PC-3 (cell line): ENCODE measurements at places on chromosomes 11 and 22. TPM values are rescaled to one million over a fixed set of nuclear protein-coding genes. Genes with fewer than 3 reads are reported as not detected.

- no peak for DNase-seq
- no peak overlapping the region for H3K4me3 ChIP-seq
- peaks cover 7% of the 10 kb centered on the region for H3K4me1 ChIP-seq
- H3K36me3 ChIP-seq: no peaks in the 10 kb centered on the region
These were observed 110.2 kb downstream of the WT1 start for GRCh38 chr11:32325187-32325586.

Gene IGHMBP2
- 20.5 and 22.5 TPM in 2 replicates for total RNA-seq

GRCh38 chr11:94774345-94774744, 6.2 kb downstream of the AMOTL1 start:
- H3K4me3 ChIP-seq: no peak overlapping the region
- H3K4me1 ChIP-seq: peaks cover 62% of the 10 kb centered on the region
- H3K27me3 ChIP-seq: no peaks in the 10 kb centered on the region

Gene DDI1
- total RNA-seq: not detected in 2 replicates

DNA sequence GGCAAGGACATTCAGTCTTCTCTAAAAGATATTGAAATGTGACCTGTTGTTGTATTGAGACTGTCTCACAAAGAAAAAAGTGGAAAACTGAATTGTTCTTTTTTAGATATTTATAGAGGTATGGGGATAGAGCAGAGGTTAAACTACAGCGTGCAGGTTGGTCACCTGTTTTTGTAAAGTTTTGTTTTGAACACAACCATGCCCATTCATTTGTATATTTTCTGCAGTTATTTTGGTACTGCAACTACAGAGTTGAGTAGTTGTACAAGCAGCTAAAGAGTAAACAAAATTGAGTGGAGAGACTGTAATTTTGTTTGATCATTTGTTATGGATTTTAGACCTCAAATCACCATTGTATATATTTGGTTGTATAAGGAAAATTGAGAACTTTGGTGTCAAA, 11.3 kb downstream of the EED start:
- H3K36me3 ChIP-seq: peaks cover 11% of the 10 kb centered on the region; the same call in 1 of the 2 replicates
- no peak for DNase-seq
- no peak overlapping the region for H3K4me3 ChIP-seq
- no peak overlapping the region for H3K27ac ChIP-seq
- H3K27me3 ChIP-seq: no peaks in the 10 kb centered on the region

- peaks cover 47% of the 10 kb centered on the region for H3K4me1 ChIP-seq
- peaks cover 8% of the 10 kb centered on the region; the same call in 1 of the 2 replicates for H3K36me3 ChIP-seq
- peak; percentile 44 for DNase-seq
- peak overlapping the region; percentile 21; the same call in 1 of the 2 replicates for H3K27ac ChIP-seq
- H3K4me3 ChIP-seq: peak overlapping the region; percentile 75
- no peaks in the 10 kb centered on the region for H3K27me3 ChIP-seq
These were observed 822 bp downstream of the MARK2 start for GRCh38 chr11:63839508-63840355.

- no peak overlapping the region for H3K27ac ChIP-seq
- no peak for DNase-seq
- no peaks in the 10 kb centered on the region for H3K36me3 ChIP-seq
- H3K27me3 ChIP-seq: no peaks in the 10 kb centered on the region
- H3K4me3 ChIP-seq: no peak overlapping the region
These were observed 4.1 kb upstream of the MOB2 start for GRCh38 chr11:1490651-1491050.

- no peaks in the 10 kb centered on the region for H3K36me3 ChIP-seq
- DNase-seq: no peak
- H3K27ac ChIP-seq: no peak overlapping the region
- H3K4me3 ChIP-seq: no peak overlapping the region
These were observed 15.2 kb upstream of the NUP160 start for GRCh38 chr11:47863189-47863897.

Gene APOA4
- total RNA-seq: not detected in 2 replicates

DNA sequence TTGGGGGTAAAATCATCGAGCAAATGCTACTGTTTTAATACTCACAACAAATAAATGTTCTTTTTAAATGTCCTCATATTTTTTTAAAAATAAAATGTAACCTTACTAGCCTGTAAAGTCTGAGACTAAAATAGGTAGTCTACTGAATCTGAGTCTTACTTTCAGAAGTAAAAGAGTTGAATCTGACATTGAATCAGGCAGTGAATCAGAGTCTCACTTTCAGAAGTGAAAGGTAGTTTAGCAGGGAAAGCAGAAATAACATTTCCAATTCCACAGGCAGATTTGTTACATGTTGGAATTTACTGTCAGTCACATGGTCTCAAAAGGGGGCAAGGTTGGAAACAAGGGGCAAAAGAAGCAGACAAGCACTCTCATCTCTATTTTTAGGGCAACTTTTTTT, 143.0 kb downstream of the ELP4 start:
- no peak overlapping the region for H3K4me3 ChIP-seq
- DNase-seq: no peak
- H3K4me1 ChIP-seq: peaks cover 24% of the 10 kb centered on the region

Gene HTR3B
- total RNA-seq: not detected in 2 replicates

GRCh38 chr11:108662700-108663099, 2.2 kb upstream of the DDX10 start:
- no peaks in the 10 kb centered on the region for H3K27me3 ChIP-seq
- no peak for DNase-seq
- H3K4me3 ChIP-seq: no peak overlapping the region
- no peak overlapping the region for H3K27ac ChIP-seq

Gene MPZL2
- 40.6 and 51.5 TPM in 2 replicates for total RNA-seq

DNA sequence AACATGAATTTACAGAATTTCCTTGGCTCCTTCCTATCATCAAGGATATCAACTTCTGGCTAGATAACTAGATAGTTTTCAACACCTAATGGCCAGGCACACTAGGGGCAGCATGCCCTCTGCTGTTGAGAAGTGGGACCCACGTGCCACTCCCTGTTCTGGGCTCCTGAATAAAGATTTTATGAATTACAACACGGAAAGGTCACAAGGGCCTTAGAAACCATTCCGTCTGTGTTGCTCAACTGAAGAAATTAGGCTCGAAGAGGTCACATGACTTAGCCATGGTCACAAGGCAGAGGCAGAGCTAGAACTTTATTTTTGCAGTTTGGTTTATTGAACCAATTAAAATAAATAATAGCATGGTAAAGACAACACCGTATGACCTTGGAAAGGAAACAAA, 36.0 kb downstream of the PRCP start:
- no peaks in the 10 kb centered on the region for H3K27me3 ChIP-seq
- H3K27ac ChIP-seq: no peak overlapping the region
- peak; percentile 82 for DNase-seq

DNA sequence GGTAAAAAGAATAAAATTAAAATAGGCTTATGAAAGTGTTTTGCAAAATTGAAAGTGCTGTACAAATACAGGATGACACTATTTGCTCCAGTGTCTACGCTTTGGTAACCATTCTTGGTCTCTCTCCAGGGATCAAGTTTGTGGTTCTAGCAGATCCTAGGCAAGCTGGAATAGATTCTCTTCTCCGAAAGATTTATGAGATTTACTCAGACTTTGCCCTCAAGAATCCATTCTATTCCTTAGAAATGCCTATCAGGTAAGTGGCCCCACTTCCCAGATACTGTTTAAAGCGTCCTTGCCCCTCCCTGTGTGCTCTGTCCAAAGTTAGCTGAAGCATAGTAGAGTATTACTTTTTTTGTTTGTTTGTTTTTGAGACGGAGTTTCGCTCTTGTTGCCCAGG, 3.1 kb downstream of the TRAPPC4 start:
- DNase-seq: no peak
- no peak overlapping the region for H3K27ac ChIP-seq

Gene ANKK1
- total RNA-seq: 0.22 TPM in 1 of 2 replicates, not detected in the other

Gene MOV10L1
- total RNA-seq: 0.26 and 1.6 TPM in 2 replicates

- 0 out of 2 replicates have a peak, but pooled peaks cover 3% of the 10 kb centered on the region for H3K27me3 ChIP-seq
- H3K4me1 ChIP-seq: no peaks in the 10 kb centered on the region
- H3K27ac ChIP-seq: no peak overlapping the region
- no peak overlapping the region for H3K4me3 ChIP-seq
These were observed 40.2 kb upstream of the MTNR1B start for GRCh38 chr11:92929246-92929645.

Gene CCDC116
- total RNA-seq: not detected in 2 replicates

DNA sequence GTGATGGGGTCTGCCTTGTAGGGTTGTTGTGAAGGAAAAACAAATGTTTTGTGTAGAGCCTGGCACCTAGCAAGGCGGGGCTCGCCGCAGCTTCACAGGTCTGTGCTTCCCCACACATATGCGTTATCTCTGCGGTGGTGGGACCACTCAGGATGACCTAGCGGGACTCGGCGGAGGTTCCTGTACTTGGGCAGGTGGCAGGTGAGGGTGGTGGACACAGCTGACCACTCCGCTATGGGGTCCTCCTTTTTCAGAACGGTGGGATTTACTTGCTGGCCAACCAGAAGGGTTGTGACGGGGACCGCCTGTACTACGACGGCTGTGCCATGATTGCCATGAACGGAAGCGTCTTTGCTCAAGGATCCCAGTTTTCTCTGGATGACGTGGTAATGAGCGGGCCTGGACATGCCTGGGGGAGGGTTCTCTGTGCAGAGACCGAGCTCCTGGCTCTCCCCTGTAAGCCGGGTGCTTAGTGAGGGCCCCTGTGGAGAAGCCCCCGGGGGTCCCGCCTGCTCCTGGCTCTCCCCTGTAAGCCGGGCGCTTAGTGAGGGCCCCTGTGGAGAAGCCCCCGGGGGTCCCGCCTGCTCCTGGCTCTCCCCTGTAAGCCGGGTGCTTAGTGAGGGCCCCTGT, 21.3 kb downstream of the NADSYN1 start:
- H3K4me3 ChIP-seq: no peak overlapping the region
- no peak for DNase-seq
- H3K27me3 ChIP-seq: no peaks in the 10 kb centered on the region
- H3K27ac ChIP-seq: no peak overlapping the region
- H3K36me3 ChIP-seq: peaks cover 29% of the 10 kb centered on the region; the same call in 1 of the 2 replicates

Gene GLB1L3
- total RNA-seq: not detected in 2 replicates

- no peaks in the 10 kb centered on the region for H3K36me3 ChIP-seq
- H3K4me1 ChIP-seq: no peaks in the 10 kb centered on the region
- H3K27ac ChIP-seq: no peak overlapping the region
- H3K27me3 ChIP-seq: no peaks in the 10 kb centered on the region
- no peak for DNase-seq
These were observed 8.9 kb downstream of the MN1 start for GRCh38 chr22:27792452-27793161.
